ENCODE measurements at places on chromosomes 4 and X.

DNA sequence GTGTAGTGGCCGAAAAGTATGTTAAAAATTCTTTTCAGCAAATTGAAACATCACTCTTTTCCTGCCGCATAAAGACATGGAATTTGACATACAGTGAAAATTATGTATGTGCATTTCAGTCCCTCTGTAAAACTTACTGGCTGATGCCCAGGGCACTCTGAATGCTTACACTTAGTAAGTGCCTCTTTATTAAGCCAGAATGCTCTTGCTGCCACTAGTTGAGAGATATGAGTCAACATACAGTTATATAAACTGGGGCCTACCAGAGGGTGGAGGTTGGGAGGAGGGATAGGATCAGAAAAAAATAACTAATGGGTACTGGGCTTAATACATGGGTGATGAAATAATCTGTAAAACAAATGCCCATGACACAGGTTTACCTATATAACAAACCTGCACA is 38.1 kb upstream of the TRPC5 start:
- DNase-seq, result no peak

DNA sequence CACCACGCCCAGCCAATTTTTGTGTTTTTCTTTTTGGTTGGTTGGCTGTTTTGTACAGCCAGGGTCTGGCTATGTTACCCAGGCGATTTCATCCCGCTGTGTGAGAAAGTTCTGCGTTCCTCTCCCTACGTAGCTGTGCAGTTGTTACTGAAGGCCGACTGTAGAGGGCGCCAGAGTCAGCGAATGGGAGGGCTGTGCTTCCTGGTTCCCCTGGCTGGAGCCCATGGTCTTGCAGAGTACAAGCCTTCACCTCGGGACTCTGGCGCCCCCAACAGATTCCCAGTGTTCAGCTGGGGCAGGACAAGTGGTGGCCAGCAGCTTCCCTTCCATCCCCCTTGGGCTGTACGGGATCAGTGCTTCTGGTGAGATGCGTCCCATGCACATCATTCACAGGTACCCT is 5.6 kb upstream of the CT45A1 start:
- no peak for DNase-seq

GRCh38 chr4:112817933-112818593 is 181.1 kb downstream of the LARP7 start:
- peak; percentile 64 for DNase-seq

- no peak for DNase-seq
Observed at GRCh38 chrX:68072041-68072440, 361.3 kb downstream of the OPHN1 start.

DNA sequence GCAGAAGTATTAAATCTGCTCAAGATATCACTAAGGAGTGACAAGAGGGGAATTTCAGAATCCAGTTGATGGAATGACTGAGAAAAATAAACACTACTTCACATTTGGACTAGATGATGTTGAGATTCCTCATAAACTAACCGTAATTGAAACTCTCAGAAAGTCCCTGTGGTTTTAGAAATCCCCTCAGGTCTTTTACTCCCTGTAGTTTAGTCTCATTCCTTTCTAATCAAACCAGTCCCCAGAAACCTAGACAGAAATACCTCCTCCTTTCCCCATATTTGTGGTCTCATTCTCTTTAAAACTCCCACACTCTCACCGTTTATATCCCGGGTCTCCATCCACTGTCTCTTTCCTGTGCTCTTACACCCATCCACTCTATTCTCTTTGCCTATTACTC is 15.0 kb upstream of the TLR1 start:
- peak; percentile 45 for DNase-seq

DNA sequence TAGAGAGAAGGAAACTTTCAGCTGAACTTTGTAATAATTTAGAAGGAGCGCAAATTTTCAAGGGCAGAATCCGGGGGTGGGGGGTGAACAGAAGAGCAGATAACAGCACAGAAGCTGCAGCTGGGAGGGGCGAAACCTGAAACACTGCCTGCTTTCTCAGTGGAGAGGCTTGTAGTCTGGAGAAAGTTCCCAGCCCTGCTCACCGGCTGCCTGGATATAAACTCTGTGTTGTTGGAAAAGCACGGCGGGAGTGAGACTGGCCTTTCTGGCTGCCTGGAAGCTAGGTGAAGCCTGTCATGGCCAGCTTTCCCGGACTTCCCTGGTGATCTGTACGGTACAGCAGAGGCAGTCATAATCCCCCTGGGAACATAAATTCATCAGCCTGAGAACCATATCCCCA is 1352.1 kb upstream of the DIAPH2 start:
- DNase-seq, result no peak

- no peak for DNase-seq
Observed at GRCh38 chr4:120082251-120082650, 15.6 kb upstream of the MAD2L1 start.

DNA sequence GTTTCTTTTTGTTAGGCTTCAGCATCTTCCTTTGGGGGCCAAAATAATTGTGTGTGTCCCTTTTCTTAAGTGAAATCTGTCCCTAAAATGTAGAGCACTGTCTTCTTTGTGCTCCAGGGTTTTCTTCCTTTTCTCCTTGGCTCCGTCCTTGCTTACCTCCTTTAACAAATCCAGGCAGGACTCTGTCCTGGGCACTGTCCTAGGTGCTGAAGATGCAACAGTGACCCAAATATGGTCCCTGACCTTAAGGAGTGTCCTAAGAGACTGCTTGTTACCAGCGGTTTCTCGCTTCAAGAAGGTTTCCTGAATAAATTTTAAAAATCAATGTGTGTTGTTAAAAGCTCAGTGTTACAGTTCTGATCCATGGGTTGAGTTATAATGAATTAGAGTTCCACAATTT is 471.8 kb downstream of the KCNIP4 start:
- no peak for DNase-seq

- no peak for DNase-seq
Observed at GRCh38 chr4:36081185-36081584, 163.1 kb downstream of the ARAP2 start.

DNA sequence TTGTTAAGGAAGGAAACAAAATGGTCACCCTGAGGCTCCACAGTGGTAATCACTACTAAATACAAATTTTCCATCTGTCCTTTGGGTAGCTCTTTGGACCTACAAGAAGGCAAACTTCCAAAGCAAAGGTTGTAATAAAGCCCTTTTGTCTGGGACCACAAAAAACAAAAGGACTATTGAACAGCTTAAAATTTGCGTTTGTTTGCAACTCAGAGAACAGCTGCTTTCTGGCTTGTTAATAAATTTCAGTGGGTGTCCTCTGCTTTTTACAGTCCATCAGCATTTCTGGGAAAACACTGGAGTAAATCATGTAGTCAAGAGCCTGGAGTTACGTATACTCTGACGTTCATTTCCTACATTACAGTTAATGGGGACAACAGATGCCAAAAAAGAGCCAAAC is 439.7 kb upstream of the DIAPH2 start:
- no peak for DNase-seq

DNA sequence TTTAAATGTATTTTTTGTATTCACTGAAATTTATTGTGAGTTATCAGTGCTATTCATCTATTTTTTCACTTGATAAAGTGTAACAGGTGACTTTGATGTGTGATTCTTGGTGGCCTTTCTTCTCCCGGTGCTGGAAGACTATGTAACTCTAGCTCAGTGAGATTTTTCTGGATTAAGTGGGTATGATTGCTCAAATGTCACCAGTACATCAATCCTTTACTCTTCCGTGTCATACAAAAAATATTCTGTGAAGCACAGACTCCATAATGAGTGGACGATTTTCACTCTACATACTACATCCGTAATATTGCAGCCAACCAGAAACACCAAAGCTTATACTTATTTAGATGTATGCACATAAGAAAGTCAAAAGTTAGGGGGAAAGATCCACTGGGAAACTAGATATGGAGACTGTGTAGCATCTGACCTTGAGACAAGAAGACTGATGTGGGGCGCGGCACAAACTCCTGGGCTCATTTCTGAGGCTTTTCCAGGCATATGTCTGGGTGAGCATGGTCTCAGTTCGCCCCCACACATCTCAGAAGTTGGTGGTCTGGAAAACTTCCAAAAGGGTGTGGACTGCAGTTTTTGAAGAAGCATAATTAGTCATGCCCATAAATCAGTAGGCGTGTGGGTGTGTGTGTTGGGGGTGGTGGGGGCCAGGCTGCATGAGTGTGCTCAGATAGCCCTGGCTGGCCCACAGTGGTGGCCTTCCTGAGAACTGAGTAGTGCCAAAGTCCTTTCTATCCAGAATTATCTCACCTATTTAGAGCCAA is 53.9 kb upstream of the TENM3 start:
- peak; percentile 70 for DNase-seq

- DNase-seq, result no peak
Observed at GRCh38 chrX:127259742-127260141, 440.2 kb downstream of the PRR32 start.

GRCh38 chr4:118034053-118034785 is at the start of gene NDST3:
TSS of gene NDST3 (plus strand) at chr4:118034486. CDS start at chr4:118053911, 19,425 bp downstream.
- DNase-seq, result no peak

DNA sequence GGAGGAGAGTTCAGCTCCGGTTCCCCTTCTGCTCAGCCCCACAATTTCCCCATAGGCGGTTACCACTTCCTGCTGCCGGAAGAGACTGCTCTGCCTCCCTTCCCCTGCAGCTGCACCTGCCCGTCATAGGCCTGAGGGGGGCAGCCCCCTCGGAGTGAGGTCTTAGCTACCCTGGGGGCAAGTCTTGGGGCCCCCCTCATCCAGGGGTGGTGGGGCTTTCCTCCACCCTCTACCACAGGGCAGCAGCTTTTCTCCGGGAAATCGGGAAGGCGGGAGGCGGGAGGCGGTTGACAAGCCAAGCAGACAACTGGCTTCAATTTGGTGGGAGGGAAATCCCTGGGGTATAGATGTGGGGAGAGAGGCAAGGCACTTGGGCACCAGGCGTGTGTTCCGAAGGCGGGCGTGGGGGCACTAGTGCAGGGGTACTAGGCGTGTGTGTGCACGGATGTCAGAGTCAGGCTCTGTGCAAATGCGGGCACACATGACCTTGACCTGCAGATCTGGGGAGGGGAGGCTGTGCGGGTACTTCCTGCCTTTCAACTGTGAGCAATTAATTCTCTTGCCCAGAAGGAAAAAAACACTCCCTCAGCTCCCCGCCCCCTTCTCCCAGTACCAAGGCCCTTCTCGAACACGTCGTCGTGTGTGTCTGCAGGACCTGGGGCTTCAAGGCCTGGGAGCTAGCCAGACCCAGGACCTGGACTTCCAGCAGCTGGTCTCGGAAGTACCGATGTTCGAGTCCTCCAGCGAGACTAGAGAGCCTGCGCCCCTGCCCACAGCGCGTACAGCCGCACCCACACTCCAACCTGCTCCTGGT is 1.0 kb upstream of the ARHGAP4 start:
- DNase-seq, result no peak

DNA sequence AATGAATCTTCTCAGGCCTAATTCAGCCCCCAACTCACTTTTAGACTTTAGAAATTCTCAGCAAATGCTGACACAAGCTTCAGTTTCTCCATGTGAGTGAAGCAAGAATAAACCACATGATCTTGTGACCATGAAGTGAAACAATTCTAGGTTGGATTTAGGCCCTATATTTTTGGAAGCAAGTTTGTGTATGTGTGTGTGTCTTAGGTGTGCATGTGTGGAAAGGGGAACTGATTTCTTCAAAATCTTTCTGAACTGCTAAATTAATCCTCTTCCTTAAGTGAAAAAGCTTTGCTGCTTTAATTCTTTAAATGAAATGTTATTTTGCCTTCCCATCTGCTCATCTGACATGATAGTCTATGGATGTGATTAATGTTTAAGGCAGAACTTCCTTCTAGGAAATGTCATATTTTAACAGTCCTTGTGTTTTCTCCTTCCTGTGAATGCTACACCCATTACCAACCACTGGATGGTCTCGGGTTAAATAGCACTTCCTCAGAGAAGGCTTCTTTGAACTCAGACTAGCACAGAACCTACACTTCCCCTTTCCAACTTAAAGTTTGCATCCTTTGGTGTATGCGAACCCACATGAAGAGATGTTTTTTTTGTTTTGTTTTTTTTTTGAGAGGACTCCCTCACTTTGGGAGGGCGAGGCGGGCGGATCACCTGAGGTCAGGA is 1.2 kb upstream of the TMEM144 start:
- DNase-seq, result no peak

GRCh38 chr4:116444117-116444516 is 641.3 kb downstream of the TRAM1L1 start:
- DNase-seq, result no peak

GRCh38 chrX:130933358-130933757 is 30.3 kb upstream of the ENOX2 start:
- DNase-seq, result no peak

DNA sequence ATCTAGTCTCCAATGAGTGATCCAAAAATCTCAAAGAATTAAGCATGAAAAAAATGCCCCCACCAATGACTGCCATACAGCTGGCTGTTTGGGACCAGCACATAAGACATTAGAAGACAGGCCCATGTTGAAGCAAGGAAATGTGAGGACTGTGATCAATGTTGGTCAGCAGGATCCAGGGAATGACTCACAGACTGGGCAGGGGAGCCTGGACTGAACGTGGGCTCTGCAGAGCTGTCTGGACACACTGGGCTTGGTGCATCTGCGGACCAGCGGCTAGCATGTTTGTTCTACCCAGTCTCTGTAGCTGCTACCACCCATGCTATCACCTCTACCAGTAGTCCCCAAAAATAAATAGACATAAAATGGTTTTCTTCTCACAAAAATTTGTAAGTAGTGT is 108.6 kb downstream of the PALLD start:
- no peak for DNase-seq

DNA sequence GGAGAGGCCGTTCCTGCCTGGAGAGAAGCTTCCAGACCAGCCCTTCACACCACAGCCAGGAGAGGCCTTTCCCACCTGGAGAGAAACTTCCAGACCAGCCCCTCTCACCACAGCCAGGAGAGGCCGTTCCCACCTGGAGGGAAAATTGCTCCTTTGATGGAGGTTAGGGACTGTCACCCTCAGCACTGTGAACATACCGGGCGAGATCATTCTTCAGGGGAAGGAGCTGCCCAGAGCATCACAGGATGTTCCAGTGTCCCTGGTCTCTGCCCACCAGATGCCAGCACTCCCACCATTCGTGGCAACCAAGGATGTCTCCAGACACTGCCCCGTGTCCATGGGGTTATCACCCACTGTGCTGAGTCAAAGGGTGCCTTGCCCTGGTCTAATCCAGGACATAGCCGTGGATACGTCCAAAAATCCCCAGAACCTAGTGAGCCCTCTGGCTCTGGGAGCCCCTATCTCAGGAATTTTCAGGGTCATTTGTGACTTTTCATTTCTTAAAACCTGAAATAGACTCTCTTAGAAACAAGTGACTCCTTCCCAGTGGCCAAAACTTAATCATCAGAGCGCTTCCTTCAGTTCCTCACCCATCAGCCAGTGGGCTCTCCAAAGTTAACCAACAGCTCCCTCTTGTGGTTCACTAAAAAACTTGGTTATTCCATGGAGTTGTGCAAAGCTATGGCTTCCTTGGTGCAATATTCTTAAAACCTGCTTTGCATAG is 80.2 kb downstream of the CRMP1 start:
- DNase-seq, result peak; percentile 24

GRCh38 chr4:71711985-71712348 is 71.9 kb downstream of the GC start:
- DNase-seq, result no peak

GRCh38 chr4:133151341-133151690 is 2.2 kb downstream of the PCDH10 start:
- no peak for DNase-seq

DNA sequence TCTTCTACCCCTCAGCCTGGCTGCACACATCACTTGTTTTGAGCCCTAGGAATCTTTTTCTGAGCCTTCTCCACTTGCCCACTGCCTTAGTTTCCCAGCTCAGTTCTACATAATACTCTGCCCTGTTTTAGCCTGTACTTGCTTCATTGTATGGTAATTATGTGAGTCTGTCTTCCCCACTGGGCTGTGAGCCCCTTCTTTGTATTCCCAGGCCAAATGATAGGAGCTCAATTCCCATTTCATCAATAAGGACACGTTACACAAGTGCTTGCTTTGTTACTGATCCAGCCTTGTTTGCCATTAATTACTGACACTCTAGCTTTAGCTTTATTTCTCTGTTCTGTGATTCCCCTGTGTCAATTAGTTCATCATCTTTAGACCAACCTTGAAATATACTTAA is 28.1 kb downstream of the KIT start:
- DNase-seq, result no peak

Measured in AG04449 (cell line).